Activated CD8-positive, alpha-beta memory T cell treated with anti-CD3 and anti-CD28 coated beads for 24 hours (primary cell): ENCODE measurements at places on chromosomes 7 and 10.

DNA sequence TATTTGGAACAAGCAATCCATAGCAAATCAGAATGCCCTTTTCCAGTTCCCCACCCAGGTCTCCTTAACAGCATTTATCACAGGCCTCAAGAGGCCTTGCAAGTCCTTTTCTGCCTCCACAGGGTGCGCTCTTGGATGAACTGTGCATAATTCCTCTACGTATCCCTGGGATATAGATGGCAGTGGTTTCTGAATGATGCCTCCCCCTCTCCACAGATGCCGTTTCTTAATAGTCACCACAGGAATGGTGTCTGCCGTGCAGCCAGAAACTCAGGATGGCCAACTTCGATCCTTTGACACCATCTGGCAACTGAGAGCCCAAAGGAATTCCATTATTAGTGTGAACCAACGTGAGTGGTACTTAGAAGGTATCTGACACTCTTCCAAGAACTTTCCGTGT, 43.1 kb downstream of the JAZF1 start:
- DNase-seq = no peak

DNA sequence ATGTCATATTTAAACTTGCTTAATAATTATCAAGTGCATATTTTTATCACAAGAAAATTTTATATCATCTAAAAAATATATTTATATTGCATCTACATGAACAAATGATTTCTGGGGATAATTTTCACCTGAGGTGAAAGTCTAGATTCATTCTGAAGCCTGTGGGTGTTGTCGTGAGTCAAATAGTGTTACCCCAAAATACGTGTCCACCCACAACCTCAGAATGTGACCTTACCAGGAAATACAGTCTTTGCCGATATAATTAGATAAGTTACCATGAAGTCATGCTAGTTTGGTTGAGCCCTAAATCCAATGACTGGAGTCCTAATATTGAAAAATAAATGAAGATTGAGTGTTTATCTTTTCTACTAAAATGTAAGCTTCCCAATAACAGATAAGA, 203.0 kb upstream of the MDFIC start:
- DNase-seq = no peak

DNA sequence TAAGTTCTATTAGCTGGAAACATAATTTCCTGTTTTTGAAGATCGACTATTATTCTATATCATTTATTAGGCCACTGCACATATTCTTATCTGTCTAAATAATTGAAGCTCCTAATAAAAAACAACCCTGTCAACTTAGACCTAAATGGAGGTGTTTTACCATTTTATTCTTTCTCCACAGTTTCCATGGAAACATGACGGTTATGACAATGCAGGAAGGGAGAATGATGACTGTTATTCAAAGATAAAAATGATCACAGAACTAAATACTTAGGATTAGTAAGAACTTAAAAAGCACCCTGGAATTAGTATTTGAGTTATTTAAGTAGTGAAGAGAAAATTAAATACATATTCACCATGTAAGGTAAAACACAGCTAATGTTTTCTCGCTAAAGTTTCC, 119.9 kb upstream of the DKK1 start:
- no peak for DNase-seq

DNA sequence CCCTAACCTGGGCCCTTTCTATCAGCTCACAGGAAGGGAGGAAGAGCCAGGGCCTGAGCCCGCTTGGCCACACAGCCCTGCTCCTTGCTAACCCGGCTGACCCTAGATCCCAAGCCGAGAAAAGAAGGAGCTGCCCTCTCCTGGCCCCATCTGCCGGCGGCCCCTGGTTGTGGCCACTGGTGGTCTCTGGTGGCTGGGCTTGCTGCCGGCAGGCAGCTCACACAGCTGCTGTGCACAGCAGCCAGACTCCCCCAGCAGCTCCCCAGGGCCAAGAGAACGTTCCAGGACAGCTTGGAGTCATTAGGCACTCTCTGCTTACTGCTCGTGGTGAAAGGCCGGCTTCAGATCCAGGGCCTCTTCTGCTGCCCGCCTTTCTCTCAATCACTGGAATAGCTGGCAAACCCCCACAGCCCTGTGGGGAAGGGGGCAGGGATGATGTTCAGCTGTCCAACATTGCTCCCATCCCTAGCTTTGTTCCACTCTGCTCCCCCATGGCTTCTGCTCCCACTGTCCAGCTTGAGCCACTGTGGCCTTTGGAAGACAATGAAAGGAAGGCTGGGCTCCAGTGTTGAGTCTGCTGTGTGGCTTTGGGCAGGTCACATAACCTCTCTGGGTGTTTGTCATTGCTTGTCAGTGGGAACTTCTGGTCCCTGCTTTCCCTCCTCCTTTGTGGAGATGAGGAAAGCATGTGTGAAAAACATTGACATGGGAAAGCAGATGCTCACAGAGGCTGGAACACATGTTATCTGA, 35.4 kb upstream of the COL13A1 start:
- DNase-seq = no peak

- no peak for DNase-seq
Observed at GRCh38 chr7:149196705-149197171, 1.4 kb downstream of the ZNF282 start.

DNA sequence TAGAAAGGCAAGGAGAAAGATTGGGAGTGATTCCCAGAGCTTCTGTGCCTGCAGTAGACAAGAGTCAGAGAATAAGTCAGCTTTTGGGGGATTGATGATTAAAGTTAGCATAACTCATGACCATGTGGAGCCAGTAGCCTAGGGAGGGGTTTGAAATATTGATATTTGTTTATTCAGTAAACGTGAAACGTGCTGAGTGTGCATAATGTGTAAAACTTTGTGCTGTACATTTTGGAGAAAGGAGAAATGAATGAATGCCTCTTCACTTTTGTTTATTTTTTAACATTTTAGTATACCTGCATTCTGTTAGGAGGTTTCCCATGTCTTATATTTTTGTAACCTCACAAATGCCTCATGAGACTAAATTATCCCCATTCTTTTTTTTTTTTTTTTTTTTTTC, 272.3 kb downstream of the SORCS3 start:
- no peak for DNase-seq

GRCh38 chr10:15813415-15813814, 46.9 kb downstream of the MINDY3 start:
- no peak for DNase-seq

DNA sequence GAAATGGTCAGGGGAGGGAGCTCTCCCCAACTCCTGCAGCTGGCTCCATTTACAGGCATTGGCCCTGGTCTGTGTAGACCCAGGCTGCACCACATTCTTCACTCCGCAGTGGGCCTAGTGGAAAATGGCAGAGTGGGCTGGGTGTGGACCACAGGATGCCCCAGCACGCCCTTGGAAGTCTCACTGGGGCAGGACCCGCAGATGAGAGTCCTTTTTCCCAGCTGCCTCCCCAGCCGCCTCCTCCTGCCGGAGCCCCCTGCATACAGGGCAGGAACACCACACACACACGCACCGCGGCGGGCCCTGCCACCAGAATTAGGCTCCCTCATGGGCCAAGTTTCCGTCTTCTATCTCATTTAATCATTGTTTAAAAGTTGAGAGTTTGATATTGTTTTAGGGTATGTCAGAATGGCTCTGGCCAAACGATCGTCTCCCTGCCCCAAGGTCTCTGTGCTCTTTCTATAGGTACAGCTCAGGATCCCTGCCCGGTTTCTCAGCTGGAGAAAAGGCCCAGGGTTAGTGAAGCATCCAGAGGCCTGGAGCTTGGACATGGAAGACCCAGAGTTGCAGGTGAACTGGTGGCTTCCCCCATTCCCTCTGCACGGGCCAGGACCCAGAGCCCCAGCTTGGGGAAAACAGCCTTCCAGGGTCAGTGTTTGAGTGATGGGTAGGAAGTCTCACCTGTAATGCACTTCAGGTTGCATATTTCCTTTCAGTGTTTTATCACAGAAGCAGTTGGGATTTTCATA, 42.0 kb downstream of the ZNF467 start:
- no peak for DNase-seq

DNA sequence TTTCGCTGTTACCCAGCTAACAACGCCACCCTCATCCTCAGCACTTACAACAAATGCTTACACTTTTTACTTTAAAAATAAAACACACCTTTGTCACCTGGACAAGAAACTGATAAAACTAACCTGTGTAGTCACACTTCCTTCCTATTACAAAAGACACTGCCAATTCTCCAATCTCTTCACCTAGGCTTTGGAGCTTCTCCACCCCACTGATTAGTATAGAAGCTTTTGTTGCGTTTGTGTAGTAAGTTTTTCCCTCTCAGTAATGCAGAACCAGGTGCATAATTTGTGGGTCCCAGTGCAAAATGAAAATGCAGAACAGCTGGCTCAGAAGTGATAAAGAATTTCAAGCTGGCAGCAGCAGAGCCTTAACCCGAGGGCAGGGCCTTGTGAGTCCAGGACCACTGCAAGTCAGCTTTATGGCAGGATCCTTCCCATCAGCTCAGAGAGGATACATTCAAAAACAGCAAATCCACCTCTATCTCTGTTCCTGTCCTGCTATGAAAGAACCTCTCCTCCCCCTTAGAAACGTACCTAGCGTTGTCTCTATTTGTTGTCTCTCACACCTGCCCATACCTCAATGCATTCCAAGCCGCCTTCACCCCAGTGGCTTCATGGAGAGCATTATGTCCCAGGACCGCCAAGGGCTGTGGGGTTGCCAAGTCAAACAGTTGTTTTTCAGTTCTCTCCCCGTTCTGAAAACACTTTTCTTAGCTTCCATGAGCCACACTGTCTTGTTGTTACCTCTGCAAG, 40.3 kb upstream of the EGFR start:
- DNase-seq = no peak

- no peak for DNase-seq
Observed at GRCh38 chr7:29300026-29300480, 105.5 kb downstream of the CHN2 start.

DNA sequence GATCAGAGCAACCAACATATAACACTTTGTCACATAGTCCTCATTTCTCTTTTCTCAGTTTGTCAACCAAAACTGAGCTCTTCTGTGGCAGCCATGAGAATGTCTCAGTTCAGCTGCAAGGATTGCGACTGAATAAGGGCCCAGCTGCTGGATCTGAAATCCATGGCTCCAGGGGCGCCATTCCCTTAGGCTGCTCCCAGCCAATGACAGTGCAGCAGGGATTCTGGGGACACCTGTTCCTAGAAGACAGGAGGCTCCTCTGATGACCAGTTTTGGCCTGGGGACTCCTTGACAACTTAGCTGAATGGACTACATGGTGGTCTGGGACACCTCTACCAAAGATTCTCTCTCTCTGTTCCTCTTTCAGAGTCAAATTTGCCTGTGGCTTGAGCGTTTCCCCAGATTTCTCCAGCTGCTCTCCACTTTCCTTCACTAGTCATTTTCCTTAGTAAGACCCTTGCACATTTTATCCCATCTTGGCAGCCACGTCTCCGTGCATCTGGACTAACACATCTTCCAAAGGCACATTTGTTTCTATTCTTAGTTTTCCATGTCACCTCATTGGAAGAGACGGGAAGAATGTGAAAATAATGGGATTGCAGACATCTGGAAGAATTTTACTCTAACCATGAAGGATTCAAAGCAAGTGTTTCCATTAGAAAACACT, 28.1 kb upstream of the KIF5B start:
- no peak for DNase-seq

DNA sequence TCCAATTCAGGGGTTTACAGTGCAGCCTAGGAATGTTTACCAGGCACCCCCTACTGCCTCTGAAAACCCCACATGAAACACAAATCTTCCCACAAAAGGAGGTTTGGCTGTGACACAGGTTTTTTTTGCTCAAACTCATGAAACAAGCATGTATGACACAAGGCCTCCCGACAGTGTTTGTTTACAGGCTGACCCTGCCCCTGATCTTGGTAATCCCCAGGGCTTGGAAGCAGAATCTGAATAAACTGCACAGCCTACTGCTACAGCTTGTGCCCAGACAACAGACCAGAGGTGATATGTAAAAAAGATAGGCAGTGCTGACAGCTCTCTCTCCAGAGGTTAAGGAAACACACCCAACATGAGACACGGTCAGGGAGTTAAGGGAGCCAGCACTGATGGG, 184.2 kb downstream of the KMT2E start:
- DNase-seq = no peak

DNA sequence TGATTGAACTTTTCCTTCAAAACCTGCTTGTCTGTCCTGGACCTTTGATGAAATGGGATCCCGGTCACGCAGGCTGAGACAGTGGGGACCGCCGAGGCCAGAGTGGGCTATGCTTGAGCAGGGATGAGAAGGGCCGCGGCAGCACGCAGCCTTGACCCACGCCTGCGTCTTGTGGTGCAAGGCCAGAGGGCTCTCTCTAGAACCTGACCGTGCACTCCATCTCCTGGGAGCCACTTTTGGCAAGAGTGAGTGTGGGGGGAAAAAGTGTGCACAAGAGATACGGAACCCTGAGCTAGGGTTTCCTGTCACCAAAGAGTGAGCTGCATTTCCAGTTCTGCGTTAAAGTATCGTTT, 42.4 kb downstream of the WIPI2 start:
- no peak for DNase-seq

GRCh38 chr10:133457100-133457841, 3.5 kb downstream of the SCART1 start:
- DNase-seq = no peak

DNA sequence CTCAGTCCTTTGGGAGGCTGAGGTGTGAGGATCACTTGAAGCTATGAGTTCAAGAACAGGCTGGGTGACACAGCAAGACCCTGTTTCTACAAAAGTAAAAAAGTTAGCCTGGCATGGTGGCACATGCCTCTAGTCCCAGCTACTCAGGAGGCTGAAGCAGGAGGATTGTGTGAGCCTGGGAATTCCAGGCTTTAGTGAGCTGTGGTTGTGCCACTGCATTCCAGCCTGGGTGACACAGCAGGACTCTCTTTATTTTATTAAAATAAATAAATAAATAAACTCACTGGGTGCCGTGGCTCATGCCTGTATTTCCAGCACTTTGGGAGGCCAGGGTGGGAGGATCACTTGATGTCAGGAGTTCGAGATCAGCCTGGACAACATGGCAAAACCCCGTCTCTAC, 607.9 kb downstream of the CALN1 start:
- no peak for DNase-seq

- DNase-seq = no peak
Observed at GRCh38 chr7:93146472-93147141, 1.6 kb downstream of the SAMD9L start.

DNA sequence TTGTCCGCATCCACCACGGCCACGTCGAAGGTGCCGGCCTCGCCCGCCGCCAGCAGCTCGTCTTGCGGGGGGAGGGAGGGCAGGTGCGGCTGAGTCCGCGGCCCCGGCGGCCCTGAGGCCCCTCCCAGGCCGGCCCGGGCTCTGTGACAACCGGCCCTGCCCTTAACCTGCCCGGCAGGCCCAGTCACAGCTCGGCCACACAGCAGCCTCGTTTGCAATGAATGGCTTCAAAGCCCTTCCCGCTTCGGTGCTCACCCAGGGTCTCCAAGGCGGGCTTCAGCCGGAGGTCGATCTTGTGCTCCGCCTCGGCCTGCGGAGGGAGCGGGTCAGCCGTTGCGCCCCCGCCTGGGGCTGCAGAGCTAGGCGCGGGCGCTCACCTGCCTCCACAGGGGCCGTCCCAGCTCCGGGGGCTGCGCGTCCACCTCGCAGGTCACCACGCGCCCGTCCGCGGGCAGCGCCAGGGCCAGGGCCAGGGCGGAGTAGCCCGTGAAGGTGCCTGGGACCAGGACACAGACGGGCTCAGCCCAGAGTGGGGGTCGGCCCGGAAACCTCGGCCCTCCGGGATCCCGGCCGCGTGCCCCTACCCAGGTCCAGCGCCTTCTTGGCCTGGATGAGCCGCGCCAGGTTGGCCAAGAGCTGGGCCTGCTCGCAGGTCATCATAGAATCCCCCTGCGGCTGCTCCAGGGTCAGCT, 928 bp downstream of the COMTD1 start:
- no peak for DNase-seq
